ENCODE measurements at places on chromosomes 4 and X.

GRCh38 chr4:99457270-99457669 is 22.1 kb upstream of the ADH7 start:
- DNase-seq, result no peak

DNA sequence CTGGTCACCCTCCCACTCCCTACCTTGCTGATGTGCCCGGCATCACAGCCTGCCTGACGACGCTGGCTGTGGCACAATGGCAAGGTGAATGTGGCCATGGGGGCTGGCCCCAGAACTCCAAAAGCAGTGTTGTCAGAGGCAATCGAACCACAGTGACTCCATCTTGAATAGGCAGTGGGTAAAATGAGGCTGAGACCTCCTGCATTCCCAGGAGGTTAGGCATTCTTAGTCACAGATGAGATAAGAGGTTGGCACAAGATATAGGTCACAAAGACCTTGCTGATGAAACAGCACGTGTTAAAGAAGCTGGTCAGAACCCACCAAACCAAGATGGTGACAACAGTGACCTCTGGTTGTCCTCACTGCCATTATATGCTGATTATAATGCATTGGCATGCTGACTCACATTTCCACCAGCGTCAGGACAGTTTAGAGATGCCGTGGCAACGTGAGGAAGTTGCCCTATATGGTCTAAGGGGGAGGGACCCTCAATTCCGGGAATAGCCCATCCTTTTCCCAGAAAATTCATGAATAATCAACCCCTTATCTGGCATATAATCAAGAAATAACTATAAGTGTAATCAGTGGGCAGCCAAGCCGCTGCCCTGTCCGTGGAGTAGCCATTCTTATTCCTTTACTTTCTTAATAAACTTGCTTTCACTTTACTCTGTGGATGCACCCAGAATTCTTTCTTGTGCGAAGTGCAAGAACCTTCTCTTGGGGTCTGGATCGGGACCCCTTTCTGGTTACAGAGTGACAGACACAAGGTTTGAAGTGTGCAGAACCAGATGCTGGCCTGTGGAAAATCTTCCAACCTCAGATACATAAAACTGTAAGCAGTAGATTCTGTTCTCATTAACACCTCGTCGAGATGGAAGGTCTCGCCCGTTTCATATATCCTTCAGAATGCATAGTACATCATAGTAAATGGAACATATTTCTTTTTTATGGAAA is 26.8 kb upstream of the CLDN24 start:
- peak; percentile 41 for DNase-seq

GRCh38 chrX:150143721-150144440 is 205.6 kb upstream of the EOLA2 start:
- no peak for DNase-seq

- no peak for DNase-seq
Measured at GRCh38 chr4:10635091-10635490, 49.5 kb downstream of the CLNK start.

- no peak for DNase-seq
Measured at GRCh38 chr4:79833857-79834256, 239.2 kb downstream of the ANTXR2 start.

GRCh38 chr4:41611881-41612871 is 74.2 kb downstream of the LIMCH1 start:
- no peak for DNase-seq

DNA sequence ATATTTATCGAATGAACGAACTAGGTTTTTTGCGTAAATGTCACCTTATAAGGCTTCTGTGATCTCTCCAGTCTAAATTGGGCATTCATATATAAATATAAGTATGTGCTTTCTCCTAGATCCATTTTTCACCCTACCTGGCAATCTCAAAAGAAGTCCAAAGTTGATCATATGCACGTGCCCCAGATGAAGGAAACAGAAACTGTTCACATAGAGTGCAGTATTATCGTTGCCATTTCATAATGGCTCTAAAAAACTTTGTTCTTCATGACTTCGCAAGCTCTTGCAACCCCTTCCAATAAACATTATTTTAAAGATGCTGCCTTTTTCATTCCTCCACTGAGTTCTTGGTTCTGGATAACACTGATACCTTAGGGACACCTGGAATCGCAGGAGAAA is 708 bp downstream of the INTS12 start:
- DNase-seq, result peak; percentile 29

GRCh38 chrX:39336671-39337311 is 535.5 kb downstream of the MID1IP1 start:
- no peak for DNase-seq

DNA sequence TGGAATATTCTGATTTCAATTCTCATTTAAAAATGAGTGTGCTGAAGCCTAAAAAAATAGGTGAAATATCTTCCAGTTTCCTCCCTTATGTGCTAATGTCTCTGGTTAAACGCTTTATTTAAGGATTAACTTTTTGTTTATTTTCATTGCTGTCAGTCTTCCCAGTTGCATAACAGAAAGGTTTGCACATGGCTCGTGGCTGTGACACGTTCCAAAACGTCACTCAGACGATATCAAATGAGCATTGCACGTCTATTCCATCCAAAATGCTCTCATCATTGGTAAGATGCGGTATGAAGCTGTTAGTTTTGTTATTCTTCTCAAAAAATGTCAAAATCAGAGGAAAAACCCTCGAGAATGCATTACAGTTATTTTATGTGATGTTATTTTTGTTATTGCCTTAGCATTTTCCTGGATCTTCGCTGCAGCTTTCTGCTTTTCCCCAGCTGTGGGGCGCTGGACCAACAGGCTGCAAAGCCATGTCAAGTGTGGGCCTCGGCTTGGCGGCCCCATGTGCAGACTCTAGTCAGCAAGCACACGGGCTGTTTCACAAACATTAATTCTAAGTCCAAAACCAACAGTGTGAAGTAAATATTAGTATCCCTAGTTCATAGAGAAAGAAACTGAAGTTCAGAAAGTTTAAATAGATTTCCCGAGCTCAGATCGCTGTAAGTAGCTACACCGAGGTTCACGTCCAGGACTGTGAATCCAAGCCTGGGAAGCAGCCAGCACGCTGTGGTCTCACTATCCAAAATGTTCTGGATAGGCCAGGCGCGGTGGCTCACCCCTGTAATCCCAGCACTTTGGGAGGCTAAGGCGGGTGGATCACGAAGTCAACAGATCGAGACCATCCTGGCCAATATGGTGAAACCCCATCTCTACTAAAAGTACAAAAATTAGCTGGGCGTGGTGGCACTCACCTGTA is 793.4 kb upstream of the FRG1 start:
- DNase-seq, result no peak

- DNase-seq, result no peak
Measured at GRCh38 chr4:83716874-83717273, 181.0 kb downstream of the GPAT3 start.

- no peak for DNase-seq
Measured at GRCh38 chrX:119251386-119251785, 15.3 kb downstream of the PGRMC1 start.

DNA sequence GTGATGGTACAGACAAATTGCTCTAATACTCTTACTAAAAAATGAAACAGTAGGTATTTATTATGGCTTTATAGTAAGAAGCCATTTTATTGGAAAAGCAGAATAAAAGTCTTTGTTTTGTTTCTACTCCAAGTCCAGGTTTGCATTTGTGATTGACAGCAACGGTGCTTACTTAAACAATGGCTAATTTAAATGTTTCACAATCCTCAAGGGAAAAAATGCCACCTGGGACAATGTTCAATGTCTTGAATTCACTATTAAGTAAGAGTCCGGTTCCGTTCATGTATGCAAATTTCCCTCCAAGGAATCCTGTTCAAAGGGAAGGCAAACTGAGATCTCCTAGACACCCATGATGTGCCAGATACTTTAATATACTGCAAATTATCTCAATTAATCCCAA is 123.6 kb downstream of the RBM47 start:
- no peak for DNase-seq

- DNase-seq, result no peak
Measured at GRCh38 chr4:146235654-146236177, 21.4 kb downstream of the REELD1 start.

DNA sequence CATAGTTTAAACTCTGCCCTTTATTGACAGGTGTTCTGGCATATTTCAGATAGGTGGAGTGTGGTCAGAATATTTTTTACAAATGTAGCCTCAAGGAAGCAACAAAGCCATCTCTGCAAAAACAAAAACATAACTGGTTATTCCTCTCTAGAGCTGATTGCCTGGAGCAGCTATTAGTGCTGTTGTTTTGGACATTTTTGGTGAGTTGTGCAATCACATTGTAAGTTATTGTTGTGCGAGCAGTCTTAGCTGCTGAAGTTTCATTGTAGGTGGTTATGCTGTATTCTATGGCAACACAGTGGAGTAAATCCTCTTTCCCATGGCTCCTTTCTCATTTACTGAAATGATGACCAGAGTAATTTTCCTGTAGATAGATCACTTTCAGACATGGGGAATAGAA is 1413.0 kb downstream of the PCDH7 start:
- no peak for DNase-seq

DNA sequence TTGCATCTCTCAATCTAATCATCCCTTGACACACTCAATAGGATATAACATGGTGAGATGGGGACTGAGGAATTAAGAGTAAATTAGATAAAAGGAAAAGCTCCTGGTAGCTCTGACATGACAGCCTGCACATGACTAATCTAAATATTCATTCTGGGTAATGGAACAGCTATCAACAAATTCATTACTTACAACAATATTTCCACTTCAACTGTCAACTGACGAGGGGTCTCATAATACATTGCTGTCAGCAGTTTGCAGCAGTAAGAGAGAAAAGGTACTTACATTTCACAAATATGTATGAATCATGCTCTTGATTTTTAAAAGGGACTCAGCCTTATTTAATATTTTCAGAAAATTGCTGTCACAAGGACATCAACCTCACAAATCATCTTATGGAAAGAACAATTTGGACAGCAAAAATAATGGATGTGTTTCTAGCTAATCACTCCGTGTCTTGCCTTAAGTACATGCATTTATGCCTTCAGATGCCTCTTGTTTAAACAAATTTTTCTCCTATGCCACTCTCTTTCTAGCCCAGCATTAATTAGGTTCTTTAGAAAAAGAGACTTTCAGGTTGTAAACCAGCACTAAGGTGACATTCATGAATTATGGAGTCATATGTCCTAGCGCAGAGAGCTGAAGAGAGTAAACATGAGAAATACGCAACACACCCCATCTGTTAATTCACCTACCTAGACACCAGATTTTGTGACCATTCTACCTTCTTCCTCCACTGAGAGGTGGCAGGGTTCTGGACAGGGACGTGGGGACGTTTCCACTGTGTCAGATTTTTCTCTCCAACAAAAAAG is 99.6 kb upstream of the TMEM150C start:
- DNase-seq, result no peak

DNA sequence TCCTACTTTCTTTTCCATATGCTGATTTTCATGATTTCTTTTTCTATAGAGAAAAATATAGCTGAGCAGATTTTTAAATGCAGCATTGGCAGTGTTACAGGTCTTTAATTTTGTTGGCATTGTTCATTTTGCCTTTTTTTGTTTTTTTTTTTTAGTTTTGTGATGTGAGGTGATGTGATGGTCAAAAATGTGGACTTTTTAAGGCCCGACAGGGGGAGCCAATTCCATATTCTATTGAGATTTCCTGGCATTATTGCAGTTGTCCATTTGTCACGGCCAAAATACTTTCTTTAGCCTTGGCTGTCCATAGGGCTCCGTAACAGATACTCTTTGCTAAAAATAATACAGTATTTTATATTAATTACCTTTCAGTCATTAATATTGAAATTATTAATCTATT is 47.8 kb downstream of the SLIT2 start:
- DNase-seq, result no peak
